Fibroblast of gingiva (primary cell): ENCODE measurements at places on chromosomes 5 and 9.

DNA sequence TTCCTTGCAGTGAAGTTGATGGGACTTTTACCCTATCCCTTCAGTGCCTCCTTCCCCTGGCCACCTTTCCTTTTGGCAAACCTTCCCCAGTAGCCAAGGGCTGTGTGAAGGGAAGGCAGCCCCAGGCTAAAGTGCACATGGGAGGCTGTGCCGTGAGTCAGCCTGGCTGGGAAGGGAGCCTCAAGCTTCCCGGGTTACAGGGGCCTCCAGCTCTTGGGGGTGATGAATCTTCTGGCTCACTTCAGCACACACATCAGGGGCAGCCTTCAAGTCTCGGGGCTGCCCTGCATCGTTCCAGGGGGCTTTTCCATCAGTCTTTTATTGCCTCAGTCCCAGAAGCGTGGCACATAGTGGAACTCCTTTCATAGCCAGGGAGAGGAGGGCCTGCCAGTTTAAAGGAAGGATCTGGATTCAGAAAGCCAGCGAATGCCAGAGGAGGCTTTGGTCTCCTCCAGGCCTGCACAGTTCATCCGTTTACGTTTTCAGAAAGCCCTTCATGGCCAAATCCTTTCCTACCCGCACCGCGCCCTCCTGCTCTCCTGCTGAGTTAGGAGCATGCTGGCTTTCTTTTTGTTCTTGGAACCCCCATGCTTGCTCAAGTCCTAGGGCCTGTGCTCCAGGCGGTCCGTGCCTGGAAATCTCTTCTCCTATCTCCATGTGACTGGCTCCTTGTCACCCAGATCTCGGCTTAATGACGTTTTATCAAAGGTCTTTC is 134.8 kb upstream of the KLF4 start:
- peak; percentile 84 for DNase-seq

DNA sequence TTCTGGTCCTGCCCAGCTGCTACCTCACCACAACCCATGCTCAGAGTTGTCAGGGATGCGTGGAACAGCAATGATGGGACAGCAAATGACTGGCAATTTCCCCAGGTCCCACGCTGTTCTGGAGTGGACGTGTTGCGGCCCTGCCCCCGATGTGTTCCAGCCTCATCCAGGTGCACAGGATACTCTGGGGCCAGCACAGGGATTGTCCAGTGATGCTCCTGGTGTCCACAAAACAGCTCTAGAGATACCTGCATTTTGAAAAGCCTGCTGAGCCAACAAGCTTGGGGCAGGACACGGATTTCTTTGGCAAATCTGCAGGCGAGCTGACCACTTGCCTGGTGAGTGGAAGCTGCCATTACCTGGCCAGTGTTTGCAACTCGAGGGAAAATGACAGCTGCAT is 88.7 kb downstream of the ANKRD33B start:
- DNase-seq, result no peak

DNA sequence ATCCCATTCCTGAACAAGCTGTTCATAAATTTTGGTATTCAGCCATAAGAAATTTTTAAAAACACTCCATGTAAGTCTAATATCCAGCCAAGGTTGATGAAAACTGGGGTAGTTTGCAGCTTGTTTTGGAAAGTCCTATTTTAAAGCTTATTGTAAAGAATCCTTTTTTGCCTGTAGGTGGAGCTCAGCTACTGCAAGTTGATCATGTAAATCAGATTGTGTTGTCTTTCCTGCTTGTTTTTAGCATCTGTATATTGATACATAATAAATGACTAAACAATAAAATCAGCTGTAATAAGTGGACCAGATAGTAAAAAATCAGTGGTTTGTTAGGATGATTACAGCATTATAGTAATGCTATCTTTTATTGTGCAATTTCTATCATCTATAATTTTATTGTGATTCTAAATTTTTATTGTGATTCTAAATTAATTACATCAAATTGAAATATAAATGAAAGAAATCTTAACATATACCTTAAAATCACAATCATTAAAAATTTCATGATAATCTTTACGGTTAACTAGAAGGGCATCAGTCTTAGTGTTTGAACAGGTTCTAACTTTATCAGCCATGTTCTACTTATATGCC is 42.4 kb downstream of the CWC27 start:
- peak; percentile 65 for DNase-seq

DNA sequence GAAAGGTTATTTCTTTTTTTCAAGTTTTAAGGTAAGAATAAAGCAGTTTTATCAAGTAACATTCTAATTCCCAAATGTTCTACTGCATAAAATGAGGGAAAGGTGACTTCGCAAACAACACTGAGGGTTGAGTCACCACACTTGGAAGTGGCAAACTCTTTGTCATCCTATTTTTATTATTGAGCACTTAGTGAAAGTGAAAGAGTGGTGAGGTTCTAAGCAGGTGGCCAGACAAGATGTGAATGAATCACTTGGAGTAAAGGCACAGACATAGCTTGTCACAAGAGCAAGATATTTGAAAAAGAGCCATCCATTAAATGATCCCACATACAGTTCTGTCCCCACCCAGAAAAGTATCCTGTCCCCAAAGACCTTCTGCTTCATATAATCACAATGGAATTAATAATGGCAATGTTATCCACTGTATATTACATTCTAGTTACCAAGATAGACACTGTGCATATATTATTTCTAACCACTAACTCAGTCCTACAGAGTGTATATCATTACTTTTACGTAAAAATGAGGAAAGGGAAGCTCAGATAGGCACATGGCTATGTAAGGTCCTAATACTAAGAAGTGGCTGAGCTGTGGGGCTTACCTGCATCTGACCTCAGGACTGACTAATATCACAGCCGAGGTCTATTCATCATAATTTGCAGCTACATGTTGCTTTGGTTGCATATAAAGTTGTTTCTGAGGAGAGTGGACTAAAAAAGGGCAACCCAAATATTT is 730.4 kb upstream of the MEF2C start:
- no peak for DNase-seq

- DNase-seq, result no peak
Measured at GRCh38 chr9:69020301-69021145, 6.6 kb upstream of the PRKACG start.

DNA sequence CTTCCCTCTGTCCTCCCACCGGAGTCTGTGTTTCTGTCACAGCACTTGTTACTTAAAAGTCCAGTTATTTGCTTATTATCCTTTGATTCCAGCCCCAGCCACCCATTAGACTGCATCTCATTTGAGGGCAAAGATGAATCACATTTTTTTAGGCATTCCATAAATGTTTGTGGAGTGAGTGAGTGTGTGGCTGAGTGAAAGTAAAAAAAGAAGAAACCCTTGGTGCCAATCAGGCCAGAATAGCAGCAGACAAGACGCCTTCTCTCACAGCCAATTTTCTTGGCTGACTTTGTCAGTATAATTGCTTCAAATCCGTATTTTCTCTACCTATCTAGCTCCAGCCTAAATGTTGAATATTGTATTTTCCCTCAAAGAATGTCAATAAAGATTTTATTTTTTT is 613.0 kb upstream of the WWC1 start:
- no peak for DNase-seq

DNA sequence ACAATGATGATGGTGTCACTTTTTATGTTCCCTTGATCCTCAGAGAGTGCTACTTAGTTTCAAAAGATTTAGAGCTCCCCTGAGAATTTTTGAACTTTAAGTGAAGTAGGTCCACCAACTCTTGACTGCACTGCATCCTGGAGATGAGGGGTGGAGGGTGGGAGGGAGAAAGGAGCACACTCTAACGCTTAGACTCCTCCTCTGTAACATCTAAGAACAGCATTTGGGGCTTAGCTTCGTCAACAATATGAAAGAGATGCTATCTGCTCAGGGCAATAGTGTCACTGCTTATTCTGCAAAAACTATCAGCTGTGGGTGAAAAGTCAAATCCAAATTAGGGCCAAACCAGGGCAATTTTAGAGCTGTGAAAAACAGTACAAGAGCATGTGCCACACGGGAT is 242.8 kb upstream of the EFNA5 start:
- DNase-seq, result no peak

DNA sequence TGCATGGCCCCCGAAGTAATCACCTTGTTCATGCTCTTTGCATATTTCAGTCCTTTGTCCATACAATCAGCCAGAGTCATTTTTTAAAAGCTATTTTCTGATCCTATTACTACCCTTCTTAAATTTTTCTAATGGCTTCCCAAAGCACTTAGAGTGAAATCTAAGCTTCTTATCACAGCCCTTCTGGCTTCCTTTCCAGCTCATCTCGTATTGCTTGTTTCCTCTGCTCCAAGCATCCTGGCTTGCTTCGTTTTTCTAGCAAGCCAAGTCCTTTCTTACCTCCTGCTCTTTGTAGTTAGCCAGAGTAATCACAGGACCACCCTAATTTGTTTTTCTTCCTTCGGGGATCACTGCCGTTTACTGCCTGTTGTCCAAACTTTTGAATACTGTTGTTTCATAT is 453.3 kb downstream of the KIF4B start:
- no peak for DNase-seq

GRCh38 chr9:27538647-27539046 is 9.0 kb upstream of the MOB3B start:
- no peak for DNase-seq

- peak; percentile 96 for DNase-seq
Measured at GRCh38 chr9:72315510-72316311, 49.3 kb downstream of the ZFAND5 start.

- DNase-seq, result no peak
Measured at GRCh38 chr5:68381060-68381459, 165.5 kb downstream of the PIK3R1 start.

DNA sequence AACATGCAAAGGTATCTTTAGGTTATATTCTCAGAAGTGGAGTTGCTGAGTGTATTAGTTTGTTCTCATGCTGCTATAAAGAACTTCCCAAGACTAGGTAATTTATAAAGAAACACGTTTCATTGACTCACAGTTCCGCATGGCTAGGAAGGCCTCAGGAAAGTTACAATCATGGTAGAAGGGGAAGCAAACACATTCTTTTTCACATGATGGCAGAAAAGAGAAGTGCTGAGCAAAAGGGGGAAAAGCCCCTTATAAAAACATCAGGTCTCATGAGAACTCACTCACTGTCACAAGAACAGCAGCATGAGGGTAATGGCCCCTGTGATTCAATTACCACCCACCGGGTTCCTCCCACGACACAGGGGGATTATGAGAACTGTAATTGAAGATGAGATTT is 163.6 kb upstream of the PRLR start:
- no peak for DNase-seq

- no peak for DNase-seq
Measured at GRCh38 chr5:17096952-17097695, 120.3 kb upstream of the BASP1 start.
